ENCODE measurements at places on chromosomes 2 and 18. TPM values are rescaled to one million over a fixed set of nuclear protein-coding genes. Genes with fewer than 3 reads are reported as not detected.

GRCh38 chr2:209553913-209554312 is 130.1 kb downstream of the MAP2 start:
- DNase-seq: no peak
- no peak overlapping the region for H3K4me3 ChIP-seq
- H3K36me3 ChIP-seq: no peaks in the 10 kb centered on the region
- H3K4me1 ChIP-seq: no peaks in the 10 kb centered on the region
- no peak overlapping the region for H3K27ac ChIP-seq

DNA sequence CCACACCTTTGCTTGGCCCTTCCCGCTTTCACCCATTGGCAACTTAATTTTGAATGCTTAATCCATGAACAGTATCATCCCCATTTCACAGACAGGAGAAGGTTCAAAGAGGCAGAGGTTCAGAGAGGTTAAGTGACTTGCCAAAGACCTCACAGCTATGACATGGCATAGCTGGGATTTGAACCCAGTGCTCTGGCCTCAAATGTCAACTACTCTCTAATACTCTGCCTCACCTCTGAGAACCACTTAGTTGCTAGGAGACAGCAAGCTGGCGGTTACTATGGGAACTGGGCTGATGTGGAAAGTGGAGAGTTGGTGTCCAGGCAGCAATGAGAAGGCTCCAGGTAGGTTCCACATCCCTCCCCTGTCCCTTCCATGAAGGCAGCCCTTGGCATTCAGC is 15.8 kb upstream of the PRSS56 start:
- peaks cover 18% of the 10 kb centered on the region for H3K4me1 ChIP-seq
- no peaks in the 10 kb centered on the region for H3K36me3 ChIP-seq
- H3K4me3 ChIP-seq: no peak overlapping the region
- no peak for DNase-seq

GRCh38 chr2:237615631-237616249 is 11.6 kb upstream of the LRRFIP1 start:
- no peak overlapping the region for H3K4me3 ChIP-seq
- no peak for DNase-seq
- H3K27me3 ChIP-seq: no peaks in the 10 kb centered on the region
- no peaks in the 10 kb centered on the region for H3K36me3 ChIP-seq

GRCh38 chr2:68696554-68696953 is 38.1 kb upstream of the ARHGAP25 start:
- H3K4me3 ChIP-seq: no peak overlapping the region
- no peaks in the 10 kb centered on the region for H3K4me1 ChIP-seq
- no peaks in the 10 kb centered on the region for H3K27me3 ChIP-seq

Gene GPR155
- 20.5 TPM for total RNA-seq
